ENCODE measurements at places on chromosomes 16 and 17.

DNA sequence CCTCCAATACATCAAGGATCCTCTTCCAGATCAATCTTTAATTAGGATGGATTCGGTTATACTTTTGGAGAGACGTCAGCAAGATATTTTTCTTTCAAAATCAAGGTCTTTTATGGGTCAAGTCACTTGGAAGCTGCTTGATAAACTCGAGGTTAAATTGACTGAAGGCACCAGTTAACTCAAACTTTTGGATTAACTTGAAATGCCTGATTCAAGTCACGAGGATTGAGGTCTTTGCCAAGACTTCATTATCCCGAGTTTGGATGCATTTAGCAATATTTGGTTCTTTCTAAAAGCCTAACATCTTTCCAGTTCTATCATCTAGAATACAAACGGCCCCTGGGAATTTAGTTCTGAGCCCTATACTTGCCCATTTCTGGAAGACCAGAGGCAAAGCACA is 82.9 kb downstream of the MYH11 start:
- DNase-seq = no peak

- no peak for DNase-seq
These were observed 414.6 kb downstream of the SLC39A11 start for GRCh38 chr17:72677714-72678390.

DNA sequence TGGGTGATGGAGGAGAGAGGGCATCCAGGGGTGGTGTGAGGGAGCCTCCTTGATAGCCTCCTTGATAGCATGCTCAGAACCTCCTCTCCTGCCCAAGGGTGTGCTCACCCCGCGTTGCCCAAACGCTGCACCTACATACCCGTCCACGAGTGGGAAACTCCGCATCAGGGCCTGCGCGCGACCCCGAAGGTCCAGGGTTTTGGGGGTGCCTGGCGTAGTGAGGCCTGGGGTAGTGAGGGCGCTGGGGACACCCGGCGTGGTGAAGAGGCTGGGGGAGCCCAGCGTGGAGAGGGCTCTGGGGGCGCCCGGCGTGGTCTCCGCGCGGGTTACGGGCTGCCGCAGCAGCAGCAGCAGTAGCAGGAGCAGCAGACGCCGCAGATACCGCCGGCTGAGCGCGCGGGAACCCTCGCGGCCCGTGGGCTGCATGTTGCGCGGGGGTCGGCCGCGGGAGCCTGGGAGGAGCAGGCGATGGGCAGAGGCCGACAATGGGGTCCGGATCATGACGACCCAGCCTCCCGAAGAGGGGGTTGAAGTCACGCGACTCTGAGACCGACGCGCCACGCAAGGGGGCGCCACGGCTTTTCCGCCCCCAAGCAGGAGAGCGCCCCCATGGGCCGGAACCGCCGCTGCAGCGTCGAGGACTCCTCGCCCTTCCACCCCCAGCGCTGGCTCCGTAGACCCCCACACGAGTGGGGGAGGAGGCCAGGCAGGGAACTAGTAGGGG is at the start of gene DPEP3:
Gene DPEP3, minus strand, starts transcription at position 545 of the 724 bp plus-strand sequence. Its CDS starts 119 bp downstream, at position 426.
- DNase-seq = no peak

- DNase-seq = no peak
These were observed 78.0 kb downstream of the ENGASE start for GRCh38 chr17:79152636-79153035.

- DNase-seq = no peak
These were observed 13.7 kb downstream of the GUCY2D start for GRCh38 chr17:8015957-8016631.

GRCh38 chr16:76232704-76233103 is 44.5 kb upstream of the CNTNAP4 start:
- DNase-seq = no peak

- DNase-seq = no peak
These were observed 69.7 kb downstream of the ESRP2 start for GRCh38 chr16:68166264-68166663.

- DNase-seq = peak; percentile 71
These were observed at the start of gene BMERB1 for GRCh38 chr16:15434425-15435215. BMERB1 (plus strand) TSS chr16:15434588; CDS start chr16:15434654, 66 bp downstream.

- no peak for DNase-seq
These were observed 6.2 kb upstream of the C1QTNF1 start for GRCh38 chr17:79017546-79018369.

DNA sequence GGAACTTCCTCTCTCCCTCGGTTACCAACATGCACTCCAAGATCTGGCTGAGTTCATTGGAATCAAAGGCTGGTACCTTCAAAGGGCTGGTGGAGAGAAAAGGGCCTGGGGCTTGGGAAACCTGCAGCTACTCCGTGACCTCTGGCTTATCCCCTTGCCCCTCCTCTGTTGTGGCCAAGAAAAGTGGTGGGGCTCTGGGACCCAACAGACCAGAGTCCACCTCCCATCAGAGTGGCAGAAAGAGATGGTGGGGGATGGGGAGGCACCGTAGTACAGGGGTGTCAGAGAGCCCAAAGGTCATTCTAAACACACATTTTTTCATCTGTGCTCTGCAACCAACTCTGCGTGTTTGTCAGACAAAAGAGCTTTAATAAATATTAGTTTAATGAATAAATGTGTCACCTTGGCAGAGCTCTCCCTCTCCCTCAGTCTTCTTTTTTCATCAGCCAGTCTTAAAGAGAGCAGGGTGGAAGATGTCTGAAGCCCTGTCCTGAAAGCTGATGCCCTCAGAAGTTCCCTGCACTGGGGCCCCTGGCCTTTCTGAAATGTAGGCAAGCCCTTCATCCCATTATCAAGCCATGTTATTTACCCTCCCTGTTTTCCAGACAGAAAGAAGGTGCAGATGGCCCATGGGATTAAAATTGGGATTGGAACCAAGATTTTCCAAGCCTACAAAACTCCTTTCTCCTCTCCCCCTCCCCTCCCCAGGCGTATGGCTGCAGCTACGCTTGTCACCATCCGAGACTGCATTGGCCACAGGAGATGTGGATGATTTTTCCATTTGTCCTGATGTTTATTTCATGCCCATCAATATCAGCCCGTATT is 227.3 kb downstream of the CCDC182 start:
- no peak for DNase-seq

DNA sequence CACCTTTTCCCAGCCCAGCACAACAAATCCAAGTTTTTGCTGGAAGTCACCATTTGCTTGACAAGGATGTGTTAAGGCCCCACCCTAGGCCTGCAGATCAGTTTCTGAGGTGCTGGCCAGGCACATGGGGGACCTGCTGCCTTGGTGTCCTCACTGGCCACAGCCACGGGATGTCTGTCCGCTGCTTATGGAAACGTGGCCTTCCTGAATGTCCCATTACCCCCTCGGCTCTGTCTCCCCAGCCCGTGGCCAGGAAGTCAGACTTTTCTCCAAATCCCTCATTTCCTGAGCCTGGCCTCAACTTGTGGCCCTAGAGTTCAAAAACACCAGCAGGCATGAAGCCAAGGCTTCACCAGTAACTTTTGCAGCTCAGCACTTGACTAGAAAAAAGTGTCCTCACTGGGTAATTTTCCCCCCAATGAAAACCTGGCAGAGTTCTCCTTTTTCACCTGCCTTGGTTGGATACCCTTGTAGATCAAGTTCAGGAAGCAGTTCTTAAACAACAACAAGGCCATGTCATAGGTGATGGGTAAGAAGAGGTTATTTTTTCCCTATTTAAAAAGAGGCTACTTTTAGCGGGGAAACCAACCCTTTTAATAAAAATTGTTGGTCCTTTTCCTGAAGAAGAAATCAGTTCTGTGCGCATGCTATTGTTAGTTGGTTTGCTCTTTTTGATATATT is 80.8 kb downstream of the SOCS1 start:
- DNase-seq = no peak

DNA sequence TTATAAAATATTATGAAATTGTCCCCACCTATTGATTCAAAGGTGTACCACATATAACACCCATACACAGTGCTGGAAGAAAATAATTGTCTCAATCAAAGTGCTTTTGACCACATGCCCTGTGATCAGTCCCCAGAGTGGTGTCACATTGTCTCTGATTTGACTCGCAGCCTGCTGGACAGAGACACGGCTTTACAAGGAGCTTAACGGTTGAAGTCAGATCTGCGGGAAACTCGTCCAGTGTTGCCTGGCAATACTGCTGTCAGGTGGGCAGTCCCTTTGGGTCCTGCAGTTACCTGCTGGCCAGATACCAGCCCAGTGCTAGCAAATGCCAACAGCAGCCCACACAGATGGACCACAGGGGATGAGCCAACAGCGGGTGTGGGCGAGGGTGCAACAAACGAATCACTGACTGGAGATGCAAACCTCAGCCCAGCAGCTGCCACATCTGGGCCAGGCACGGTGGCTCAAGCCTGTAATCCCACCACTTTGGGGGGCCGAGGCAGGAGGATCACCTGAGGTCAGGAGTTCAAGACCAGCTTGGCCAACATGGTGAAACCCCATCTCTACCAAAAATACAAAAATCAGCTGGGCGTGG is 26.2 kb upstream of the SSTR2 start:
- no peak for DNase-seq

- DNase-seq = no peak
These were observed 591 bp downstream of the NPW start for GRCh38 chr16:2019921-2020831.

GRCh38 chr17:3035968-3036280 is 27.5 kb downstream of the OR1D5 start:
- no peak for DNase-seq

DNA sequence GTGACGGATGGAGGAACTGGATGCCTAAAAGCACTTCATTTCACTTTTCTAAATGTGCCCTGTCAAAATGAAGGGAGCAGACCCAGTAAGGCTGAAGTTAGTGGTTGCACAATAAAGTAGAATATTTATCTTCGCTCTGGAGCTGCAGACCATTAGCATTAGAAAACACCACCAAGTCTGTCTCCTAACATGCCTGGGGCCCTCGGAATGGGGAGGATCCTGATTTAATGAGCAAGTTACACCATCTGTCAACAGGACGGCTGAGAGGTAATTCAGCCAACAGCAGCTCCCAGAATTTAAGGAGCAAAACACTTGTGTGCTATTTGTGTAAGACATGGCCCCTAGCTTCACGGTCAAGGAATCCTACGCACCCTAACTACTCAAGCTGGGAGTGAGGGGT is 22.3 kb downstream of the CA10 start:
- DNase-seq = no peak

GRCh38 chr17:13626703-13627102 is 25.0 kb upstream of the HS3ST3A1 start:
- no peak for DNase-seq

- peak; percentile 51 for DNase-seq
These were observed 2.5 kb upstream of the ZNF423 start for GRCh38 chr16:49858200-49859124.

DNA sequence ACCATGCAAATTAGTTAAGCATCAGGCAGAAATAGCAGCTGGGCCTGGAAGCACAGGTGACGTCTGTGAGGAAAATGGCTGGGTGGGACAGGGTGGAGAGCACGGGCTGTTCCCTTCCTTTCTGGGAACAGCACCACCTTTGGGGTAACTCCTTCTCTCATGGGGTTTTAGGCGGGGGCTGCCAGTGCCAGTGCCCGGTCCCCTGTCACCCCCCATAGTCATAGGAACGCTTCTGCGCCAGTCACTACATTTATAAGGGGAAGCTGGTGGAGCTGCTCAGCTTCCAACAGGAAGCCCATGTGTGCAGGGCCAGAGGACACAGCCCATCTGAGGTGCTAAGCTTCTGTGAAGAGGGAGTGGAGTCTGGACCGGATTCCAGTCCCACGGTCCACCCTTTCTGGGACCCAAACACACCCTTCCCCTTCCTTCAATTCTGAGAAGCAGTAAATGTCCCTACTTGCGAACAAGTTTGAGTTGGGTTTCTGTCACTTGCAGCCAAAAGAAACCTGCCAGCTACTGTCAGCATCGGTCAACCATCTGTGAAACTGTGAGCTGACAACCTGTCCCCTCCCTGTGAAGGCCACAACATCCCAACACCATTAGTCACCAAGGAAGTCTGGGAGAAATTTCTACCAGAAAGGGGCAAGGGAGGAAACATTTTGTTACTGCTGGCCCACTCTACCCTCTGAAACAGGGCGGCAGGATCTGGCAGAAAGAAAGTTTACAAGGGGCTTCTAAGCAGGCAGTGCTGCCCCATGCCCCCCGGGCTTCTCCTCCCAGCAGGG is 86.0 kb upstream of the AMZ2 start:
- no peak for DNase-seq

Measured in stimulated activated CD4-positive, alpha-beta T cell treated with anti-CD3 and anti-CD28 coated beads, Interleukin-2, amount 100 ng/mL, for 24 hours (primary cell).